ENCODE measurements at places on chromosomes 5 and 9. TPM values are rescaled to one million over a fixed set of nuclear protein-coding genes. Genes with fewer than 3 reads are reported as not detected.

GRCh38 chr9:101510459-101510858, 23.2 kb upstream of the RNF20 start:
- DNase-seq = no peak
- H3K4me1 ChIP-seq = peaks cover 24% of the 10 kb centered on the region
- no peaks in the 10 kb centered on the region for H3K36me3 ChIP-seq
- H3K4me3 ChIP-seq = no peak overlapping the region
- H3K27me3 ChIP-seq = no peaks in the 10 kb centered on the region
- no peak overlapping the region for H3K27ac ChIP-seq

The FCN2 gene
- not detected for total RNA-seq

- no peak overlapping the region for H3K27ac ChIP-seq
- H3K27me3 ChIP-seq = no peaks in the 10 kb centered on the region
- H3K4me3 ChIP-seq = no peak overlapping the region
- no peaks in the 10 kb centered on the region for H3K36me3 ChIP-seq
- no peaks in the 10 kb centered on the region for H3K4me1 ChIP-seq
Measured at GRCh38 chr5:123297866-123298265, 125.3 kb downstream of the CEP120 start.

- H3K4me3 ChIP-seq = no peak overlapping the region
- H3K27me3 ChIP-seq = no peaks in the 10 kb centered on the region
Measured at GRCh38 chr5:157285310-157286035, 19.6 kb downstream of the CYFIP2 start.

The SLC4A9 gene
- not detected for total RNA-seq

The ATP10B gene
- 1.4 TPM for total RNA-seq

GRCh38 chr5:104265531-104266140, 703.0 kb upstream of the NUDT12 start:
- DNase-seq = no peak
- no peak overlapping the region for H3K27ac ChIP-seq
- no peak overlapping the region for H3K4me3 ChIP-seq
- H3K36me3 ChIP-seq = no peaks in the 10 kb centered on the region

The NR5A1 gene
- not detected for total RNA-seq

DNA sequence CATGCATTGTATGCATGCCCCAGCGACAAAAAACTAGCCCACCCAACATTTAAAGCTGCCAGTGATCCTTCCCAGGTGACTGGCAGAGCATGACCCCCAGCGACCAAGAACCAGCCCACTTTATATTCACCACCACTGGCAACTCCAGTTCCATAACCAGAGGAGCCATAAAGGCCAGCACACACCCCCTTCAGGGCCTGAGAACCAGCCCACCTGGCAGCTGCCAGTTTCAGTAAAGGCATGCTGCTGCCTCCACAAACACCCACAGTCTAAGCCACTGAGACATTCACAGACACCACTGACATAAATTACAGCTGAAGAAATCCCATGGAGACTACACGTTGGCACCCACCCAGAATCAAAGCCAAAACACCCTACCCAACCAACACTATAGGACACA, 46.9 kb upstream of the RGS7BP start:
- H3K27me3 ChIP-seq = no peaks in the 10 kb centered on the region
- no peak for DNase-seq

GRCh38 chr5:23506329-23507236, 826 bp upstream of the PRDM9 start:
- H3K4me1 ChIP-seq = no peaks in the 10 kb centered on the region
- DNase-seq = no peak
- no peaks in the 10 kb centered on the region for H3K27me3 ChIP-seq
- H3K4me3 ChIP-seq = peak overlapping the region; percentile 36

GRCh38 chr5:59134471-59135163, 551.7 kb downstream of the RAB3C start:
- H3K36me3 ChIP-seq = no peaks in the 10 kb centered on the region
- no peak overlapping the region for H3K4me3 ChIP-seq
- no peak for DNase-seq

- H3K4me1 ChIP-seq = peaks cover 7% of the 10 kb centered on the region
- H3K36me3 ChIP-seq = no peaks in the 10 kb centered on the region
- no peak overlapping the region for H3K4me3 ChIP-seq
- DNase-seq = no peak
- no peaks in the 10 kb centered on the region for H3K27me3 ChIP-seq
Measured at GRCh38 chr5:156529892-156530291, 202.9 kb downstream of the SGCD start.

DNA sequence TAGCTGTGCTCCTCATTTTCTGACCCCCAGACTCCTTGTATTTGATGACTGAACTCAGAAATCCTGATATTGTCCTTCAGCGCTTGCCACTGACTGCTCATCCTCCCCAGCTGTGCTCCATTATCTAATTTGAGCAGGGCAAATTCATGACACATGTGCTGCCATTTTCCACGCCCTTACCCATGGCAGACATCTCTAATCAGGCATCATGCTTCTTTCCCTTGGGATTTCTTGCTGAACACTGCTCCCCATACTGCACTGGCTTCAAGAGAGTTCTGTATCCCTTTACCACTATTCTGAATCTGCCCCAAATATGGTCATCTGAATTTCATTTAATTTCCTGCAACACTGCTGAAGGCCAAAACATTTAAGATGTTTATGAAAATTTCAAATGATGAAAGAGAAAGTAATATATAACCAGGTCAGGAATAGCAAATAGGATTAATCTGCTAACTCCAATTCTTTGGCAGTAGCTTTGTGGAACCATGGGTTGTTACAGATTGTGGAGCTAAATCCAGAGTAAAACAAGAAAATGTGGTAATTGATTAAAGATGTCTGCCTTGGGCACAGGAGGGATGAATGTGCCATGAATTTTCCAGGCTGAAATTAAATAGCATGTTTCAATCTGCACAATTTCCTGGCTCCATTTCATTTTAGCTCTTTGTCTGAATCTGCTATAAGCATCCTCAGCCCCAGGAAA, 93.6 kb downstream of the CYFIP2 start:
- no peak for DNase-seq
- no peak overlapping the region for H3K4me3 ChIP-seq
- H3K4me1 ChIP-seq = peaks cover 12% of the 10 kb centered on the region
- H3K36me3 ChIP-seq = no peaks in the 10 kb centered on the region
- no peak overlapping the region for H3K27ac ChIP-seq
- no peaks in the 10 kb centered on the region for H3K27me3 ChIP-seq

DNA sequence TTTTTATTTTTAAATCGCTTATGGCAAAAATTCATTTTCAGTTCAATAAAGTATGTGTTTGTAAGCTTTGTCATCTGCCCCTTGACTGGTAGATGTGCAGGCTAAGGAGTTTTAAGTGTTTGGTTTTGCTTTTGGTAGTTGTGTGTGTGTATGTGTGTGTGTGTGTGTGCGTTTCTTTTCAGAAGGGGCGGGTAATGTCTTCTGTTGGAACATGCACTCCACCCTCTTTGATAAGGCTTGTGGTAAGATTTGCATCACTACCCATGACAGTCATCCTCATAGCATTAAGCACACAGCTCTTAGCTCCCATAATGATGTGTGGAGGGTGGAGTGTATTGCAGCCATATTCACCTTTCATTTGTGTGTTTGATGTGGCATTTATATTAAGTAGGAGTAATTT, 92.1 kb upstream of the FSD1L start:
- no peak for DNase-seq
- H3K36me3 ChIP-seq = no peaks in the 10 kb centered on the region
- no peak overlapping the region for H3K4me3 ChIP-seq
- H3K27me3 ChIP-seq = no peaks in the 10 kb centered on the region

GRCh38 chr5:131786900-131787692, 9.7 kb downstream of the FNIP1 start:
- H3K4me1 ChIP-seq = peaks cover 37% of the 10 kb centered on the region
- H3K36me3 ChIP-seq = no peaks in the 10 kb centered on the region
- no peak overlapping the region for H3K27ac ChIP-seq
- DNase-seq = no peak
- no peak overlapping the region for H3K4me3 ChIP-seq

GRCh38 chr5:113380807-113381326, 53.9 kb downstream of the TSSK1B start:
- H3K36me3 ChIP-seq = no peaks in the 10 kb centered on the region
- no peak for DNase-seq
- no peaks in the 10 kb centered on the region for H3K4me1 ChIP-seq

The GMCL2 gene
- total RNA-seq = not detected

DNA sequence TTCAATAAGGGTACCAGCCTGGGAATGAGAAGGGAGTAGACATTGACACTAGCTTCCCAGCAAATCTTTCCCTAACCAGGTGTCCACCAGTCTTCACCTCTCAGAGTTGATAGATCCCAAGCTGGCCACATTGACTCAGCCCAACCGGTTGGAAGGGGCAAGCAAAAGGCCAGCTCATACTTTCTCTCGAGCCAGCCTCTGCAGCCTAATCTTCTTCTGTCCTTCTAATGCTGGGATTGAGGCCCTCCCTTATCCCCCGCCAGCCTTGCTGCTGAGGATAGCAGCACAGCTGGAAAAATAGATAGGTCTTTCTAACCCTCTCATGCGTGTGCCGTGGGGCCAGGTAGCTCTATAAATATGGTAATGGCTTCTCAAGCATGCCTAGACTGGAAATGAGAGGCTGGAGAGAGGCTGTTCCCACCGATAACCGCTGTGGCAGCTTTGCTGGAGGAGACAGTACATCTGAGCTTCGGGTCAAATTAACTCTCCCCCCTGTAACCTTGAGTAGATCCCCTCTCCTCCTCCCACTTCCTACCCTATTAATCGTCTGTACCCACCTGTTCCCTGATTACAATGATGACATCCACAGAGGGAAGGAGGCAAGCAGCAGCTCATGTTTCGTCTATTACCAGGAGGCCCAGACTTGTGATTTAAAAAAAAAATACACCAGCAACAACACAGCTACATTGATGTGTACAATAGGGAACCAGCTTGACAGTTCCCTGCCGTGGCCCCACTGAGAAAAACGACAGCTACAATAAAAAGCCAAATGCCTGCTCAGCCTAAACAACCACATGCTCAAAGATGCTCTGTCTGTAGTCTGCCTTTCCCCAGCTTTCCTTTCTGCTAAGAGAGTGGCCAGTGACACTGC, 219.9 kb upstream of the BRINP1 start:
- H3K36me3 ChIP-seq = no peaks in the 10 kb centered on the region
- DNase-seq = no peak
- H3K27ac ChIP-seq = no peak overlapping the region
- no peaks in the 10 kb centered on the region for H3K27me3 ChIP-seq
- H3K4me3 ChIP-seq = no peak overlapping the region
- no peaks in the 10 kb centered on the region for H3K4me1 ChIP-seq

The TRAF1 gene
- 5.3 TPM for total RNA-seq

DNA sequence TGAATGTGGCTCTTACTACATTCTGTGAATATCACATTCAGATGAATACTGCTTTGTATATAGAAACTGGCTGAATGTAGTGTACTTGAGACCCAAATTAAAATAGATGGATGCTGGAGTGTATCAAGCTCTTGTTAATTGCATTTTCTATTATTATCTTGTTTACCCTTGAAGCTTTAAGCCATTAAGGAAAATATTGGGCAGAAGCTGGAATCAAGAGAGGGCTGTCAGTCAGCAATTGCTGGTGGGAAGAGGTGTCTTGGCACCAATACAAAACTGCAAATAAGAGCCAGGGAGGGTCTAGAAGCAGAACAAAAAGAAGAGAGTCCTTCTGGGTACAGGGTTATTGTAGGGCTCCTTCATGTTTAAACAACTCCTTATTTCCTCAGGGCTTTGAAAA, 38.8 kb downstream of the MUSK start:
- no peaks in the 10 kb centered on the region for H3K27me3 ChIP-seq
- DNase-seq = no peak
- H3K27ac ChIP-seq = no peak overlapping the region
- H3K36me3 ChIP-seq = no peaks in the 10 kb centered on the region
- H3K4me3 ChIP-seq = no peak overlapping the region

The LRRC19 gene
- 0.83 TPM for total RNA-seq

DNA sequence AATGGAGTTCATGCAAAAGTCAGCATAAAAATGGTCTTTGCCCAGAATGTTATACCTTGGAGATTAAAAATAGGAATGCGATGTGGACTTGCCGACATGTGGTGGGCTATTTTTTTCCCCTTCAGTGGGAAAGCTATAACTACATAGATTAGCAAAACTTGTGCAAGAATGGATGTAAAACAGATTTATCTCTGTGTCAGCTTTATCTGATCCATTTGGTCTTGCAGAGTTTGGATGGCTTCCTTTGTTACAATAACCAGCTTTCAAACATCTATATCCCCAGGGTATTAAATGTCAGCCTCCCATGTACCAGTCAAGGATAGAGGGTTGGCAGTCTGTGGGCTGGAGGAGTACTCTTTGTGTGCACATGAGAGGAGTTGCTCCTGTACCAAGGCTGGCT, 284.9 kb downstream of the TMEM38B start:
- no peak overlapping the region for H3K27ac ChIP-seq
- H3K27me3 ChIP-seq = no peaks in the 10 kb centered on the region
- H3K36me3 ChIP-seq = no peaks in the 10 kb centered on the region
- no peak for DNase-seq

- no peaks in the 10 kb centered on the region for H3K36me3 ChIP-seq
- no peak overlapping the region for H3K4me3 ChIP-seq
- no peak overlapping the region for H3K27ac ChIP-seq
Measured at GRCh38 chr9:7324152-7324598, 475.4 kb downstream of the DMAC1 start.
